Lung (tissue), 17 donors: ENCODE measurements at places on chromosomes 13 and 19. TPM values are rescaled to one million over a fixed set of nuclear protein-coding genes. Genes with fewer than 3 reads are reported as not detected.
A peak's percentile ranks its signal among the peaks of the same experiment; 100 is the strongest.

DNA sequence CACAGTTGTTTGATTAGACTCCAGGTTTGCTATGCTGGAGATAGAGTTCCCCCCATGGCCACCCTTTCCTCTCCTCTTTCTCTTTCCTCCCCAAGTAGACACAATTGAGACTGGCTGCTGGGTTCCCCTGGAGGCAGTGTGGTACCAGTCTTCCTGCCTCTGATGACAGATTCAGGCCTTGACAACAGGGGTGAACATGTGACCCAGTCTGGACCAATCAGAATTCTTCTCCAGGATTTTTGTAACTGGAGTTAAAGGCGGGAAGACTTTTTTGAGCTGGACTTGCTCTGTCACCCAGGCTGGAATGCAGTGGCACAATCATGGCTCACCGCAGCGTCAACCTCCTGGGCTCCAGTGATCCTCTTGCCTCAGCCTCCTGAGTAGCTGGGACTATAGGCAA, 48.7 kb downstream of the CCNE1 start:
- DNase-seq = no peak
- H3K4me3 ChIP-seq = no peak overlapping the region
- no peaks in the 10 kb centered on the region for H3K4me1 ChIP-seq
- no peaks in the 10 kb centered on the region for H3K36me3 ChIP-seq
- H3K27ac ChIP-seq = no peak overlapping the region

GRCh38 chr13:36915896-36916640, 4.0 kb downstream of the SMAD9 start:
- peaks cover 3% of the 10 kb centered on the region for H3K4me1 ChIP-seq
- no peak overlapping the region for H3K4me3 ChIP-seq
- no peak for DNase-seq

GRCh38 chr13:27130223-27130978, 41.2 kb downstream of the USP12 start:
- no peaks in the 10 kb centered on the region for H3K36me3 ChIP-seq
- H3K4me1 ChIP-seq = peaks cover 14% of the 10 kb centered on the region

DNA sequence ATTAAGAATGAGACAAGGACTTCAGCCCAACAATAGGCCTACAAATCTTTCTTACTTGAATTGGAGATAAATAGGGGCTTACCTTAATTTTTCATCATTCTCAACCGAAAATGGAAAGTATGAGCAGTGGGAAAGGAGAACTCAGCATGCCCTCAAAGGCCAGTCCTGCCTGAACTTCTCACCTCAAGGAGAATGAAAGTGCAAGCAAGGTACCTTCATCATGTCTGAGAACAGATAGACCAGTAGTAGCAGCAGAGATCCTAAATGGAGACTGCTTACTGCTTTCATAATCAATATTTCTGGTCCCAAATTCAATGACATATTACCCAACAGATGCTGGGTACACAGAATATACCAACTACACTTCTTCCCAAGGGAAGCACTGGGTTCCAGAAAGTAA, 194.0 kb upstream of the SLITRK1 start:
- H3K27ac ChIP-seq = no peak overlapping the region
- H3K36me3 ChIP-seq = no peaks in the 10 kb centered on the region
- H3K4me1 ChIP-seq = no peaks in the 10 kb centered on the region
- no peaks in the 10 kb centered on the region for H3K27me3 ChIP-seq

DNA sequence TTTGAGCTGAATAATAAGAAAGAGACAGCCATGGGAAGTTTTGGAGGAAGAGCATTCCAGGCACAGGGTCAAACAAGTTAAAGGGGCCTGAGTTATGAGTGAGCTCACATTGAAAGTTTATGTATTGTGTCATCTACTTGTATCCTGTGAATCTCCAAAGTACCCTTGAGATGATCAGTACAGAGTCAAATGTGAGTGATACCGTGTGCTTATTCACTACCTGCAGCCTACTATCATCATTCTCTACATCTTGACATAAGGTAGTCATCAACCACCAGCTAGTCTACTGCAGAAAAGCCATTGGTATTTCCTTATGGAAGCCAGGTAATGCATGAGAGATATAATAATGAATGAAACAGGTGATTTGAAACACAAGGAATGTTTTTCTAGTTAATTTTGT, 3.0 kb upstream of the KCTD12 start:
- peaks cover 6% of the 10 kb centered on the region for H3K36me3 ChIP-seq
- H3K4me3 ChIP-seq = no peak overlapping the region
- no peaks in the 10 kb centered on the region for H3K27me3 ChIP-seq
- no peak overlapping the region for H3K27ac ChIP-seq

DNA sequence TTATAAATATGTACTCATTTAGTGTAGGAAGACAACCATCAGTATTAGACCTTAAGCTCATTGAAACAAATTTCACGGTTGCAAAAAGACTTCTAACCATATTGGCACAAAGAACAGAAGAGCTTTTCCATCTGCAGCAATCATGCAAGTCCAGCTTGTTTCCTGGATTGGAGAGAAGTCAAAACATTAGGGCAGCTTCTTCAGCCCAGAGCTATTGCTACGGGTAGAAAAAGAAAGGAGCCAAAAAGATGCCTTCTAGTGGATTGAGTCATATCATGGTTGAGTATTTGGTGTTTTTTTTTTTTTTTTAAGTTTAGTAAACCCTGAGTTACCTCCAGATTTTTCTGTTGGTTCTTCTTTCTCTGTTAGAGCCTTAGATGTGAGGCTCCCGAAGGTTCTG, 99.8 kb downstream of the WDFY2 start:
- no peaks in the 10 kb centered on the region for H3K4me1 ChIP-seq
- H3K36me3 ChIP-seq = no peaks in the 10 kb centered on the region
- DNase-seq = no peak
- H3K27ac ChIP-seq = no peak overlapping the region
- no peaks in the 10 kb centered on the region for H3K27me3 ChIP-seq
- H3K4me3 ChIP-seq = no peak overlapping the region

DNA sequence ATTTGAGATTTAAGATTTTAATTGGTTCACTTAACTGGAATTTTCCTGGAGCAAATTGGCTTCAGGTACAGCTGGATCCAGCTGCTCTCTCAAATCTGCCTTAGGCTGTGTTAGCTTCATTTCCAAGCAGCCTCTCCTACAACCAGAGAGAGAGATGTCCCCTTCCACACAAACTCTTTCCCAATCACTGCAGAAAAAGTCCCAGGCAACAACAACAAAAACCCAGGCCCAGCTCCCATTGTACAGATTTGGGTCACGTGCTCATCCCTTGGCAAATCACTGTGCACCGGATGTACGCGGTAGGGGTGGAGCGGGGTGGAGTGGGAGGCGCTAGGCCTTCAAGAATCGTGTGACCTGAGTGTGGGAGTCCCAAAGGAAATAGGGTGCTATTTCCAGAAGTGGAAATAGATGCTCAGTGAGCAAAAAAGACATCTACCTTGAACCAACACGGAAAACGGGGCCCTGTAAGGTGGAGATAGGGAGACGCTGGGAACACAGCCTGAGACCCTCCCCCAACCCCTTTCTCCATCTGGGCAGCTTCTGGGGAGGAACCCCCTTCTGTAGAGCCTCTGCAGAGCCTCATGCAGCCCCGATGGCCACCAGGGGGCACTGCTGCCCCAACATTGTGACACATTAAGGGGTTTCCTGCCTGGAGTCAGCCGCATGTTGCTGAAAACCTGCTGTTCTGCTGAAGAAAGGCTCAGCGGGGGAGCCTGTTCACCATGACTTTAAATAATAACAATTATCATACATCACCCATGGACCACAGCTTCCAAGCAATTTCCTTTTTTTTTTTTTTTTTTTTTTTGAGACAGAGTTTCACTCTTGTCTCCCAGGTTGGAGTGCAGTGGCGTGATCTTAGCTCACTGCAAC, 25.4 kb downstream of the HPN start:
- no peak overlapping the region for H3K4me3 ChIP-seq
- H3K4me1 ChIP-seq = peaks cover 5% of the 10 kb centered on the region
- no peak overlapping the region for H3K27ac ChIP-seq
- no peaks in the 10 kb centered on the region for H3K27me3 ChIP-seq
- peak; percentile 85 for DNase-seq
- no peaks in the 10 kb centered on the region for H3K36me3 ChIP-seq

DNA sequence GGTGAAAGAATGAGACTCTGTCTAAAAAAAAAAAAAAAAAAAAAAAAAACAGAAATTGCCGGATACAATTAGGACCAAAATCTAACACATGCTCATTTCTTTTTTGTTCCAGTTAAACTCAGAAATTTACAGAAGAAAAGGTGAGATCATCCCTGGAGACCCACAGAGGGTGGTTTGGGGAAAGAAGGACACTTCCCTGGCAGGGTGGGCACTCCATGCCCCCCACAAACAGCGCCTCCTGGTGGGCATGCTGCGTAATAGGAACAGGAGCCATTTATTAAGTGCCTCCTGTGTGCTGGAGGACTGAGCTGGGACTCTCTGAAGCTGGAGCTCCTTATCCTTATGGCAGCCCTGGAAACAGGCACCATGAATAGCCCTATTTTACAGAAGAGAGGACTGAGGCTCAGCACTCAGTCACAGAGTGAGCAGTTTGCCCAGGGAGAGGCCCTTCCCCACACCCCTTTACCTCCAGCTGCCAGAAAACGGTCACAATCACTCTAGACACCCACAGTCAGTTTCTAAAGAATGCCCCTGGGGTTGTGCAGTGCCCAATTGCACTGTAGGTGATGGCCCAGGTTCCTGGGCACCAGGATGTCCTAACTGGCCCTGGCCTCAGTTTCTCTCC, 10.1 kb downstream of the C19orf38 start:
- no peak overlapping the region for H3K4me3 ChIP-seq
- DNase-seq = no peak
- no peaks in the 10 kb centered on the region for H3K27me3 ChIP-seq
- no peaks in the 10 kb centered on the region for H3K36me3 ChIP-seq
- H3K4me1 ChIP-seq = no peaks in the 10 kb centered on the region

The CERS1 gene
- 0.16 TPM for polyA plus RNA-seq

DNA sequence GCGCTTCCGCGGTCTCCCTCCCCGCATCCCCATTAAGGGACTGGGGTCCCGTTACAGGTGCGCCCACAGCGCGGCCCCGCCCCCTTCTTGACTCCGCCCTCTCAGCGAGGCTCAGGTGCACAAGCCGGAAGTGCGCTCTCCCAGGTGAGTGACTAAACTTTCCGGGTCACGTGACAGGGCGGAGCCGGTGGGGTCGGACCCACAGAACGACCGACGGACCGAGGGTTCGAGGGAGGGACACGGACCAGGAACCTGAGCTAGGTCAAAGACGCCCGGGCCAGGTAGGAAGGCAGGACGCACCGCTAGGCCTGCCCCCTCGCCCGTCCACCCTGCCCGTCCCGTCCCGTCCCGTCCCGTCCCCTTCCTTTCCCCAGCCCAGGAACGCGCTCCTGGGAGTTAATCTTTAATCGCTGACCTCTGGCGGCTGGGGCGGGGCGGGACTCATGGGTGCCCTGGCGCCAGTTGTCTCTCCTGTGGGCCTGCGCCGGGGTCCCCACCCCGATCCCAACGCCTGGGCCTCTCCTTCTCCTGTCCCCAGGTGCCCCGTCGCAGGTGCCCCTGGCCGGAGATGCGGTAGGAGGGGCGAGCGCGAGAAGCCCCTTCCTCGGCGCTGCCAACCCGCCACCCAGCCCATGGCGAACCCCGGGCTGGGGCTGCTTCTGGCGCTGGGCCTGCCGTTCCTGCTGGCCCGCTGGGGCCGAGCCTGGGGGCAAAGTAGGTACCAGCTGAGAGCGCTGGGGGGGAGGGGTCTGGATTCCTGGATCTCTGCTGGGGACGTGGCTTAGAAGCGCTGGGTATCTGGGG, at the start of gene CRB3:
CRB3 (plus strand) TSS at position 202 of the 804 bp plus-strand sequence; CDS start at position 633, 431 bp downstream.
- no peak within 1 kb of the TSS for H3K27ac ChIP-seq
- peak; percentile 61 for DNase-seq
- H3K4me1 ChIP-seq = no peaks in the 10 kb centered on the region
- peak within 1 kb of the TSS; percentile 41 for H3K4me3 ChIP-seq
- no peaks in the 10 kb centered on the region for H3K36me3 ChIP-seq

The NPHS1 gene
- 0.02 TPM for polyA plus RNA-seq

The ZNF808 gene
- 4.0 TPM for polyA plus RNA-seq

The ACTMAP gene
- polyA plus RNA-seq = 6.8 TPM

The GPR4 gene
- 12.8 TPM for polyA plus RNA-seq

The LGI4 gene
- 1.6 TPM for polyA plus RNA-seq

- H3K4me3 ChIP-seq = no peak overlapping the region
- no peak overlapping the region for H3K27ac ChIP-seq
Measured at GRCh38 chr13:107900775-107901174, 314.6 kb downstream of the LIG4 start.

GRCh38 chr13:75901501-75901900, 265.4 kb downstream of the LMO7 start:
- H3K36me3 ChIP-seq = no peaks in the 10 kb centered on the region
- H3K27me3 ChIP-seq = no peaks in the 10 kb centered on the region
- no peak for DNase-seq
- H3K27ac ChIP-seq = no peak overlapping the region

- no peaks in the 10 kb centered on the region for H3K36me3 ChIP-seq
- DNase-seq = no peak
- H3K27ac ChIP-seq = no peak overlapping the region
- H3K4me3 ChIP-seq = no peak overlapping the region
- H3K27me3 ChIP-seq = no peaks in the 10 kb centered on the region
Measured at GRCh38 chr19:41787055-41787454, 9.3 kb upstream of the CEACAM3 start.

DNA sequence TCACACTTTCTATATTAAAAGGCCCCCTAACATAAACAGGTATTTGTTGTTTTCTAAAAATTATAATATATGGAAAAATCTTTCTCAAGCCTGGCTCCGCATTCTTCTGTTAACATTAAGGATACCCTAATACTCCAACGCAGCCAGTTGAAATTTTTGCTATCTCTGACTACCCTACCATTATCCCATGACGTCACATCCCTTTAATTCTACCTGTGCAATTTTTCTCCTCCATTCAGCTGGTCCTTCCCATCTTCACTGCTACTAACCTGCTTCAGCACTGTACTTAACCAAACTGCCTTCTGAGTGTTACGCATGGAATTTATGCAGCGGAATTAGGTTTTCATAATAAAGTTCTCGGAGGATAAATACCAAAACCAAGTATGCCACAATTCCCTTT, 1.0 kb downstream of the MRPS31 start:
- no peak overlapping the region for H3K4me3 ChIP-seq
- peaks cover 5% of the 10 kb centered on the region for H3K36me3 ChIP-seq
- H3K4me1 ChIP-seq = peaks cover 5% of the 10 kb centered on the region
- no peaks in the 10 kb centered on the region for H3K27me3 ChIP-seq
- DNase-seq = no peak

GRCh38 chr13:50153876-50154275, 138.6 kb downstream of the KCNRG start:
- H3K36me3 ChIP-seq = no peaks in the 10 kb centered on the region
- no peak overlapping the region for H3K27ac ChIP-seq
- H3K27me3 ChIP-seq = no peaks in the 10 kb centered on the region
- no peak overlapping the region for H3K4me3 ChIP-seq
- DNase-seq = no peak
